ENCODE measurements at places on chromosomes 16 and 17. TPM values are rescaled to one million over a fixed set of nuclear protein-coding genes. Genes with fewer than 3 reads are reported as not detected.

DNA sequence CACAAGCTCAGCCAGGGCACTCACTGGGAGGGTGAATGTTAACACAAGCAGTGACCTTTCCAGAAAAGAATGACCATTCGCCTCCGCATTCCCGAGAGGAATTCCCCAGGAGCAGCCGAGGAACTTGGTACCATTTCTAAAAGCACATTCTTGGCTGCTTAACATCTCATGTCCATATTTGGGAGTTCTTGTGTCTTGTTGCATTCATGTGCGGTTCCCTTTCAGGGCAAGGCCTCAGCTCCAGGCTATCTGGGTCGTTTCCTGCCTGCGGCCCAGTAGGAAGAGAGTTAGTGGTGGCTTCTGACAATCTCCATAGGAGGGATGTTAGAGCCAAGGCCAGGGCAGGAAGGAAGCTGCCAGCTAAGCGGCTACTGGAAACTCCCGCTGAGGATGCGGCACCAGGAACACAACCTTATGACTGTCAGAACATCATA, 27.8 kb upstream of the MEAK7 start:
- peak; percentile 84 for DNase-seq
- H3K27me3 ChIP-seq: no peaks in the 10 kb centered on the region
- peak overlapping the region; percentile 85 for H3K27ac ChIP-seq
- H3K4me3 ChIP-seq: no peak overlapping the region
- H3K36me3 ChIP-seq: no peaks in the 10 kb centered on the region

GRCh38 chr16:31087971-31088370, 772 bp downstream of the PRSS53 start:
- peak; percentile 34 for DNase-seq
- no peaks in the 10 kb centered on the region for H3K27me3 ChIP-seq
- H3K4me1 ChIP-seq: peaks cover 4% of the 10 kb centered on the region
- peaks cover 84% of the 10 kb centered on the region for H3K36me3 ChIP-seq

The BBS2 gene
- 52.8 TPM for total RNA-seq

GRCh38 chr16:58025351-58026138, at the start of gene MMP15:
Gene MMP15 (plus strand): TSS chr16:58025754. CDS start chr16:58026351, 597 bp downstream.
- peaks cover 89% of the 10 kb centered on the region for H3K4me1 ChIP-seq
- peak within 1 kb of the TSS; percentile 91 for H3K4me3 ChIP-seq
- DNase-seq: peak; percentile 90
- H3K27me3 ChIP-seq: peaks cover 34% of the 10 kb centered on the region
- H3K27ac ChIP-seq: peak within 1 kb of the TSS; percentile 42

DNA sequence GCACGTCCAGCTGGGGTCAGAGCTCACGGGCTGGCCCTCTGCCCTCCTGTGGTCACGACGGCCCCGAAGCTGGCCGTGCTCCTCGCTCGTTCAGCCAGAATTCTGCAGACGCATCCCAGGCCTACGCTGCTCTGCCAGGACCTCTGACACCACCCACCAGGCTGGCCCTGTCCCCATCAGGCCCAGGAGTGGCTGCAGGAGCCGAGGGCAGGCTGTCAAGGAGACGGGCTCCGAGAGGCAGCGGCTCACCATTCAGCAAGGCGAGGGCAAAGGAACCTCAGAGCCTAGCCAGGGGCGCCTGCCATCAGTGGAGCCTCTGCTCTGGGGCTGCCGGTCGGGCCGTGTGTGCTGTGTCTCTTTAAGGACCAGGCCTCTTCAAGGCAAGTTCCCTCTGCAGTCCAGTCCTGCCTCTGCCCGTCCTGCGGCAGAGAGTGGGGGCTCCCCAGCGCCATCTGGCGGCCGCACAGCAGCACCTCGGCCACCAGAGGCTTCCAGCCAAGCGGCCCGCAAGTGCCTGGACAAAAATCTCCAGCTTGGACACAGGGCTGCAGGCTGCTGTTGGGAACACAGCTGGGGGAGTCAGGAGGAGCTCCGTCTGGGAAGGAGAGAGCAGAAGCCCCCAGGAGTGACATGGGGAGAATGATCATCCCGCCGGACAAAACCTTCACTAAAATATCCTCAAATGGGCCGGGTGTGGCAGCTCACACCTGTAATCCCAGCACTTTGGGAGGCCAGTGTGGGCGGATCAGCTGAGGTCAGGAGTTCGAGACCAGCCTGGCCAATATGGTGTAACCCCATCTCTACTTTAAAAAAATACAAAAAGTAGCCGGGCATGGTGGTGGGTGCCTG, 7.4 kb upstream of the ABR start:
- H3K4me3 ChIP-seq: no peak overlapping the region
- H3K27me3 ChIP-seq: no peaks in the 10 kb centered on the region
- no peak overlapping the region for H3K27ac ChIP-seq

DNA sequence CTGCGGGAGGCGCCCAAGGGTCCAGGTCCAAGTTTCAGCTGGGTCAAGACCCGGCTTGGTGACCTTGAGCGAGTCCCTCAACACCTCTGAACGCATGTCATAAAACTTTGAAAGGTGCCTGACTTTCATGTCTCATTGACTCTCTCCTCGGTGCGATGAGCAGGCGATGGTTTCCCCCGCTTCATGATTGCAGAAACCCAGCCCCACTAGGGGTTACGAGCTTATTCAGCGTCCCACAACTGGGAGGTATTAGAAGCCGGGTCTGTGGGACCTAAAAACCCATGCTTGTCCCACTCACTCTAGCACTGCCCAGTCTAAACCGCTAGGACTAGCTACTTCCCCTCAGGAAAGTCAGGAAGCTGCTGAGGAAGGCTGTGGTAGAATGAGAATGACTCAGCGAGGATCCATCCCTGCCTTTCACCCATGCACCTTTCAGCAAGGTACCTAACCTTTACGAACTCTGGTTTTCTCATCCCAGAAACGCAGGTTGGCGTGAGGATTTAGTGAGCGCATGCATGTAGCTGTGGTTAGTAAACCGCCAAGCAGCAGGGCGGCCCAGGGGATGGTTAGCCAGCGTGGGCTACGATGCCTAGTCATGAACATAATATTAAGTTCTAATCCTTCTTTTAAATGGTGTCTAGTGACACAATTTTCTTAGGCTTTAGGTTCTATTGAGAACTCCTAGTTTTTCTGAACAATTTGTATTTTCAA, 26.2 kb upstream of the RFFL start:
- H3K4me3 ChIP-seq: peak overlapping the region; percentile 85
- H3K27ac ChIP-seq: peak overlapping the region; percentile 92
- peaks cover 42% of the 10 kb centered on the region for H3K4me1 ChIP-seq

DNA sequence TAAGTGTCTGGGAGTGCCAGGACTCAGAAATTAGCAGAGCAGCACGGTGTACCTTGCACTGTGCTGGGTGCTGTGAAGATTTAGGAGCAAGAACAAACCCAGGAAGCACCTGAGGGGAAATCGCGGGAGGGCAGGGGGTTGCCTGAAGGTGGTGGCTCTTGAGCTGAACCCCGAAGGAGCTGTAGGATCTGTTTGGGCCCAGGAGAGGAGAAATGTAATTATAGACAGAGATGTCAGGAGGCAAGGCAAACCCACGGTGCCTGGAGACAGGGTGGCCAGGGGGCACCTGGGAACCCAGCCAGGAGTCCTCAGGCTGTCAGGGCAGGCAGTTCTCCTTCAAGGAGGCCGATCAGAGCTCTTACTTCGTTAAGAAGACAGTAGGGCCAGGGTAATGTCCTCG, 109.1 kb downstream of the C16orf78 start:
- peaks cover 9% of the 10 kb centered on the region for H3K4me1 ChIP-seq
- H3K27me3 ChIP-seq: peaks cover 22% of the 10 kb centered on the region
- no peak overlapping the region for H3K4me3 ChIP-seq

DNA sequence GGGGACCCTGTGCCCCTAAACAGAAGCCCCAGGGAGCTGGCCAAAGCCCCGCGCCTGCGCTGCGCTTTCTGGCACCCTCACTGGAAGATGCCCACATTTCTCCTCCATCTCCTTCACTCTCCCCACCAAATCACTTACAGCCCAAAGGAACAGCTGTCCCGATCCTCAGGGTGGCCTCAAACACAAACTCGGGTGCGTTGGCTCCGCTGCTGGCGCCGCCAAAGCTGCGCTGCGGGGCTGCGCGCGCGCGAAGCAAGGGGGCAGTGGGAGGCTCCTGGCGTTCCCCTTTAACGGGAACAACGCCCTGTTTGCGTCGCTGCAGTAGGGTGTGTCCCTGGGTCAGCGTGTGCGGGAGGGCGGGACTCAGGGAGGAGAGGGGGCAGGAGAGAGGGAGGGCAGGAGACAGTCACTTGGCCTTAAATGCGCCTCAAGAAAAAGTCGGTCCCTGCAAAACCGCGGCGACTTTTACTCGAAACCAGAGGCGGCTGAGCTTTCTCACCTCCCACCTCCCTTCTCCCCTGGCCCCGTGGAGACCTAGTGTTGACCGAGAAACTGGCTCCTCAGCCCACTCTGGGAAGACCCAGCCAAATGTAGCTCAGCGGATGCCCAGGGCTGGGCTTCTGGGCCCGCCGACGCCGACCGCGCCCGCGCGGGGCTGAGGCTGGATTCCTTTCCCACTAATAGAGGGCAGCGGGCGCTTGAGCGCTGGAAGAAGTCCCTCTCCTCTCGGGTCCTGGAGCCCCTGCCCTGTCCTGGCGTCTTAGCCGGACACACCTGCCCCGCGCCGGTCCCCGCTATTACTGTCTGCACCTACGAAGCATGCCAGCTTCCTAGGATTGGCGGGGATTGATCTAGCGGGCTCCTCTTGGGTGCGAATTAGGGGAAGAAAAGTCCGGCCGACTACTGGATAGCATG, 2.6 kb downstream of the PMP22 start:
- peaks cover 24% of the 10 kb centered on the region for H3K27me3 ChIP-seq
- H3K4me1 ChIP-seq: peaks cover 44% of the 10 kb centered on the region
- DNase-seq: peak; percentile 79
- H3K27ac ChIP-seq: peak overlapping the region; percentile 83
- H3K4me3 ChIP-seq: peak overlapping the region; percentile 24

- H3K4me1 ChIP-seq: no peaks in the 10 kb centered on the region
- no peak overlapping the region for H3K4me3 ChIP-seq
- no peak for DNase-seq
- H3K36me3 ChIP-seq: no peaks in the 10 kb centered on the region
Measured at GRCh38 chr17:10439816-10440215, 18.1 kb upstream of the MYH8 start.

DNA sequence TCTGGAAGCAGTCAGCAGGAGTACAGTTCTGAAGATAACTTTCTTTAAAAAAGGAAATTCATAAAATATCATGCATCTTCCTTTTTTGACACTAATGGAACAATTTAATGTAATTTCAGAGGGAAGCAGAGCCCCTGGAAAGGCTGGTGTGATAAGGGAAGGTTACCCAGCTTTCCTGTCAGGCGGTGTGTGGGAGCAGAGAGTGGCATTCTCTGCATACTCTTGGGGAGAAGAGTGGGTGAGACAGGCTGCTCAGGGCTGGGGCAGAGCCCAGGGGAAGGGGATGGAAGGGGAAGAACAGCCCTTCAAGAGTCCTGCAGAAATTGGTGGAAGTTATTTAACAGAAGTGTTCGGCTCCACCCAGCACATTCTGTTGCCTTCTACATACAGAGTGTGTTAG, 84.7 kb downstream of the PRKCB start:
- no peak overlapping the region for H3K27ac ChIP-seq
- H3K36me3 ChIP-seq: no peaks in the 10 kb centered on the region
- no peaks in the 10 kb centered on the region for H3K27me3 ChIP-seq
- H3K4me3 ChIP-seq: no peak overlapping the region
- H3K4me1 ChIP-seq: peaks cover 28% of the 10 kb centered on the region
- no peak for DNase-seq

GRCh38 chr17:68461122-68461539, 3.8 kb upstream of the WIPI1 start:
- DNase-seq: no peak
- peak overlapping the region; percentile 96 for H3K27ac ChIP-seq
- no peak overlapping the region for H3K4me3 ChIP-seq
- no peaks in the 10 kb centered on the region for H3K36me3 ChIP-seq
- peaks cover 34% of the 10 kb centered on the region for H3K4me1 ChIP-seq

- no peaks in the 10 kb centered on the region for H3K27me3 ChIP-seq
Measured at GRCh38 chr16:5874899-5875298, 777.3 kb upstream of the EEF2KMT start.

The STAT3 gene
- total RNA-seq: 317 TPM

All from spleen (tissue), 13 donors.